ENCODE measurements at places on chromosomes 6 and 20.

DNA sequence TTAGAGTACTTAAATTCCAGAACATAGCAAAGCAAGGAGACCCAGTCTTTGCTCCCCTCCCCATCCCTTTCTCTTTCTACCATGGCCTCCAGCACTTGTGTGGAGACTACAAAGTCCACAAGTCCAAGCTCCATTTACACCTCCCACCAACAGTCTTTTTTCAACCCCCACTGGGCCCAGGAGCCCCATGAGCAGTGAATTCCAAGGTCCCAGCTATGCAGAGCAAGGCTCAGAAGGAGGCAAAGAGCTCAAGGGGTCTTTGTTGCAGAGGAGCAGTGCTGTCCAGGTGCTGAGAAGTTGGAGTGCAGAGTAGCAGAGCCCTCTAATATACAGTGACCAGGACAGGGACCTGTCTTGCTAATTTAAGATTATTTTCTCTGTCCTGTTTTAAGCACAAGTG lies 9.0 kb downstream of the PAK5 start:
- no peak for DNase-seq

GRCh38 chr20:32278199-32278643 lies 770 bp downstream of the KIF3B start:
- no peak for DNase-seq

DNA sequence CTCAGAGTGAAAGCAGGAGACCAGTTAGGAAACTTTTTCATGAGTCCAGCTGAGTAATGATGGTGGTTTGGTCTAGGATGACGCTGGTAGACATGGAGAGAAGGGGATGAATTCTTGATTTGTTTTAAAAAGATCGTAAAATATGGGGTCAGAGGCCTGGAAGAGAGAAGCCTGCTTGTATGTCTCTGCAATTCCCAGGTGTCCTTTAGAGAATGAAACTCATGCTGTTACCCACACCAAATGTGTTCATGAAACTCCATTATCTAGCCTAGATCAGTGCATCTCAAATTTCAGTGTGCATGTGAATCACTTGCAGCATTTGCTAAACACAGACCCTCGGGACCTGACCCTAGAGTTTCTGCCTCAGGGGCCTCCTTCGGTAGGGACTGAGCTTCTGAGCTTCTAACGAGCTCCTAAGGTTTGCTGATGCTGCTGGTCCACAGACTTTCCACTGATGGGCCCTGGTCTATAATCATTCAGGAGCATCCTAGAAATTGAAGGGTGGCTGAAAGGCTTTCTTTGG lies 302.0 kb upstream of the PLCB4 start:
- DNase-seq: no peak

DNA sequence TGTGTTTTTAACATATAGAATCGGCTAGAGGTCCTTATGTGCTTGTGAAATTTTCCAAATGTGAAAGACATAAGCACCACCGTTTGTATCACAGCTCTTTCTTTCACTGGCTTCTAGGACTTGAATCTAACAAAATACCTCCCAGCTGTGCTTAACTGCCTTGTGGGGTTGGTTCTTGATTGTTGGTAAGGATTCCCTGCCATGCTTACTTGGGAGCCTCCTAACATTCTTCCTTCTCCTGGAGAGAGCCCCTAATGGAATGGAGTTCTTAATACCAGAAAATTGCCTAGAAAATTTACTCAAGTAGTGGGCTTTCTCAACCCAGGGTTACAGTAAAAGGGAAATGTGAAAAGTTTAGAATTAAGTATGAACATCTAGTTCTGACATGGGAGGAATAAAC lies 121.2 kb downstream of the COL19A1 start:
- no peak for DNase-seq

DNA sequence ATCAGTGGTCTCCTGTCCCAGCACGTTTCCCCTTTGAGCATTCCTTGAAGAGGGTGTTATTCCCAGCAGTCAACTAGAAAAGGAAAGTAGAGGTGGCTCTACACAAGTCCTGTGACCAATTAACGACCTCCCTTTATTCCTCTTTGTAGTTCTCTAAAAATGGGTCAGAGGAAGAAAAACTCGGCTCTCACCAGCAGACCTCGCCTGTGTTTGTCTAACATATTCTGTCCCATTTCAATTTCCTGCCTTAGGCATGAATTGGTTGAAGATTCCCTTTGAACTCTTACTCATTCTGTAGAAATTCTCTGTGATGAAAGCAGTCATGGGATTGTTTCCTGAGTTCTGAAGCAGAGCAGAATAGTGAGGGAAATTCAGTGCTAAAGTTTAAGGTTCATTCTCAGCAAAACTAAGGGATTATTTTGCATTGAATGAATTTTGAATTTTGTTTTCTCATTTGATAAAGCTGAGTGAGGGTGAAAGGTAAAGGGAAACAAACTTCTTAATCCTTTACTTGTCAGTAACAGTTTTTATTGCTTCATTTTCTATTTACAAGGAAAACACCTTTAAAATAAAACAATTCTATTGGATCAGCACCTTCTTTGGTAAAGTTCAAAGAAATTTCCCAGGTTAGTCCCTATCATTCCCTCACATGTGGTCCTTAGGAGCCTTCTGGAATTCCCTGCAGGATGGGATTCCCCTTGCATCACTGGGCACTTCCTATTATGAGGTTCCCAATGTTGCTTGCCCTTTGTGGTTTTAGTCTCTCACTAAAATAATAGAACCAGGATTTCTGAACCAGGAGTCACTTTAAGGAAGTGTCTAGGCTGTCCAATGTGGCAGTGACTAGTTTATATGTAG lies 105.8 kb downstream of the SLX4IP start:
- DNase-seq: no peak

All from activated CD8-positive, alpha-beta memory T cell treated with anti-CD3 and anti-CD28 coated beads for 48 hours (primary cell).